ENCODE measurements at places on chromosomes 16 and 17. TPM values are rescaled to one million over a fixed set of nuclear protein-coding genes. Genes with fewer than 3 reads are reported as not detected.

Gene PNMT
- 3.1 TPM for polyA plus RNA-seq

Gene CSH2
- polyA plus RNA-seq: not detected

Gene TMC5
- 0.28 TPM for polyA plus RNA-seq

Gene KCNAB3
- polyA plus RNA-seq: 16.3 TPM

Gene KRT14
- polyA plus RNA-seq: 0.16 TPM

Gene SCGB1C2
- polyA plus RNA-seq: 2.0 TPM

Gene ASPSCR1
- 40.1 TPM for polyA plus RNA-seq

Gene CHD3
- polyA plus RNA-seq: 210 TPM

Gene PDK2
- polyA plus RNA-seq: 112 TPM

Gene OTOA
- 0.22 TPM for polyA plus RNA-seq

Gene IL17C
- not detected for polyA plus RNA-seq

Gene SLFN12
- 18.8 TPM for polyA plus RNA-seq

Gene OR2C1
- 0.85 TPM for polyA plus RNA-seq

Gene DNAI2
- 0.27 TPM for polyA plus RNA-seq

Gene PDE6G
- polyA plus RNA-seq: 15.2 TPM

Gene NEUROD2
- polyA plus RNA-seq: 0.03 TPM

Gene GPRC5B
- polyA plus RNA-seq: 123 TPM

Gene NECAB2
- polyA plus RNA-seq: 2.2 TPM

Gene DHX58
- polyA plus RNA-seq: 10.6 TPM

Gene C16orf82
- polyA plus RNA-seq: not detected

Gene TEX19
- polyA plus RNA-seq: not detected

Gene DPEP2
- polyA plus RNA-seq: 0.45 TPM

Gene SPNS3
- 1.6 TPM for polyA plus RNA-seq

Gene ANKRD13B
- polyA plus RNA-seq: 11.1 TPM

Gene ASGR1
- 10.1 TPM for polyA plus RNA-seq

Gene TOX3
- polyA plus RNA-seq: 33.2 TPM

Gene ZPBP2
- polyA plus RNA-seq: not detected

Gene ATP1B2
- polyA plus RNA-seq: 20.6 TPM

Gene SGSH
- polyA plus RNA-seq: 36.7 TPM

Gene TMEM92
- 0.93 TPM for polyA plus RNA-seq

Gene FTSJ3
- 63.1 TPM for polyA plus RNA-seq

Gene OR4D1
- polyA plus RNA-seq: 0.07 TPM

Gene ST6GALNAC1
- polyA plus RNA-seq: 0.37 TPM

Gene HOXB7
- polyA plus RNA-seq: 52.4 TPM

Gene TBC1D3L
- 14.3 TPM for polyA plus RNA-seq

Gene RCVRN
- polyA plus RNA-seq: not detected

Gene KRTAP9-8
- polyA plus RNA-seq: not detected

Gene PRSS8
- 77.2 TPM for polyA plus RNA-seq

Gene ZNF319
- polyA plus RNA-seq: 9.0 TPM

Gene TADA2A
- 25.3 TPM for polyA plus RNA-seq

Gene CES5A
- polyA plus RNA-seq: not detected

Gene TBL3
- 49.6 TPM for polyA plus RNA-seq

Gene ATP2A1
- 2.6 TPM for polyA plus RNA-seq

Gene TANC2
- 24.2 TPM for polyA plus RNA-seq

Gene TNFRSF13B
- polyA plus RNA-seq: not detected

Gene CEP295NL
- 1.1 TPM for polyA plus RNA-seq

Gene CTRB2
- polyA plus RNA-seq: 0.09 TPM

Gene ODAD4
- 8.3 TPM for polyA plus RNA-seq

Gene ASPA
- 32.9 TPM for polyA plus RNA-seq

Gene CBLN1
- polyA plus RNA-seq: 0.33 TPM

Gene KRTAP4-6
- polyA plus RNA-seq: not detected

Gene KRTAP3-2
- not detected for polyA plus RNA-seq

Gene SALL1
- polyA plus RNA-seq: 105 TPM

Gene MYH10
- polyA plus RNA-seq: 262 TPM

Gene C1QTNF1
- 2.5 TPM for polyA plus RNA-seq

Gene KRTAP1-5
- not detected for polyA plus RNA-seq
